Bladder microvascular endothelial cell (primary cell): ENCODE measurements at places on chromosomes 6 and 20. TPM values are rescaled to one million over a fixed set of nuclear protein-coding genes. Genes with fewer than 3 reads are reported as not detected.

The PRR18 gene
- not detected in 2 replicates for total RNA-seq

The CALHM6 gene
- total RNA-seq, result 0.50 and 1.3 TPM in 2 replicates

The HLA-DPA1 gene
- 10.8 and 12.3 TPM in 2 replicates for total RNA-seq

The SYTL3 gene
- total RNA-seq, result 0.65 and 1.5 TPM in 2 replicates

The DCDC2 gene
- total RNA-seq, result under 0.01 and 0.06 TPM in 2 replicates

The RAB44 gene
- under 0.01 TPM in 1 of 2 replicates, not detected in the other for total RNA-seq

The HLA-DRB1 gene
- 4.2 and 55.4 TPM in 2 replicates for total RNA-seq

The VSX1 gene
- not detected in 2 replicates for total RNA-seq

The EPHA7 gene
- 0.13 and 0.16 TPM in 2 replicates for total RNA-seq

The FOXF2 gene
- total RNA-seq, result not detected in 2 replicates

The DYNLT2 gene
- total RNA-seq, result 0.81 and 0.88 TPM in 2 replicates

The FAM209B gene
- not detected in 2 replicates for total RNA-seq

The AP5S1 gene
- total RNA-seq, result 13.1 and 19.1 TPM in 2 replicates

The MUC21 gene
- not detected in 2 replicates for total RNA-seq

The DDX39B gene
- total RNA-seq, result 309 and 373 TPM in 2 replicates

The ARMH2 gene
- not detected in 2 replicates for total RNA-seq

The CSTF1 gene
- 19.4 and 44.6 TPM in 2 replicates for total RNA-seq

The OR2J3 gene
- total RNA-seq, result not detected in 2 replicates

The ZSCAN31 gene
- total RNA-seq, result 21.3 and 45.7 TPM in 2 replicates

The TSBP1 gene
- total RNA-seq, result not detected in 2 replicates

The PNPLA1 gene
- total RNA-seq, result not detected in 2 replicates

The PRICKLE4 gene
- total RNA-seq, result 2.3 and 6.2 TPM in 2 replicates

The GSTA3 gene
- total RNA-seq, result not detected in 2 replicates

The LIN28B gene
- not detected in 2 replicates for total RNA-seq

The BTNL2 gene
- total RNA-seq, result not detected in 2 replicates

The MACROD2 gene
- 0.65 and 1.3 TPM in 2 replicates for total RNA-seq

The RGS17 gene
- total RNA-seq, result 0.65 and 3.0 TPM in 2 replicates

The DEFB121 gene
- not detected in 2 replicates for total RNA-seq
